Lung (tissue), 17 donors: ENCODE measurements at places on chromosomes 2 and 18. TPM values are rescaled to one million over a fixed set of nuclear protein-coding genes. Genes with fewer than 3 reads are reported as not detected.

Gene HAT1
- polyA plus RNA-seq, result 41.8 TPM

- H3K27ac ChIP-seq, result no peak overlapping the region
- no peak overlapping the region for H3K4me3 ChIP-seq
- DNase-seq, result no peak
- H3K27me3 ChIP-seq, result no peaks in the 10 kb centered on the region
These were observed 134.7 kb downstream of the VIT start for GRCh38 chr2:36831185-36831584.

DNA sequence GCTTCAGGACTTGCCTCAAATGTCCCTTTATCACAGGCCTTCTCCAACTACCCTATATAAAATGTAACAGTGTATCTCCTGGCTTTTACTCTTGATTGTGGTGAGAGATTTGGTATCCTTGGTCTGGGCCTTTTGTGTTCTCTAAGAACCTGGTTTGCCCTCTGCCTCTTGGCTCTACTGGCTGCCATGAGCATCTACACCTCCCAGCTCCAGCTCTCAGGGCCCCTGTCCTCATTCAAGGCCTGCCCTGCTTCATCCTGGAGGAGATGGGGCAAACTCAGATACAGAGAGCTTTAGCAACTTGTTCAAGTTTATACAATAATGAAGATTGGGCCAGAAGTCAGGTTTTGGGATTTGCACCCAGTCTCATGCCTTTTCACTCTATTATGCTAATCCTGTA lies 45.0 kb downstream of the QPCT start:
- H3K36me3 ChIP-seq, result no peaks in the 10 kb centered on the region
- no peak for DNase-seq
- no peak overlapping the region for H3K4me3 ChIP-seq
- H3K27me3 ChIP-seq, result peaks cover 6% of the 10 kb centered on the region
- H3K27ac ChIP-seq, result peak overlapping the region; percentile 23

DNA sequence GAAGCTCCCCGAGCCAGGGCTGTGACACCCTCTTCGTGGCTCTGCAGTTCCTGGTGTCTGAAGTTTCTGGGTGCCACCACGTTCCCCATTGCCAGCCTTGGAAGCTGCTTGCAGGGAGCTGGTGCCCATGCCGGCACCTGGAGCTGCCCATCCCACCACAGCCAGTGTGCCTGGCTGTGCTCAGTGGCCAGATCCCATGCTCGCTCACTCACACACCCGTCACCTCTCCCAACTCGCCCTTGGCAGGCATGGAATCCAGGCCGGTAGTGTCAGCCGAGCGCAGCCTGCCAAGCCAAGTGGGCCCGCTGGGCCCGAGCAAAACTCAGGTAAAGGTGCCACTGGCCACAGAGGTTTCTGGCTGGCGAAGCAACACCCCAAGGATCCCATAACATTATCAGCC lies 370.2 kb downstream of the PTPRM start:
- H3K4me3 ChIP-seq, result no peak overlapping the region
- H3K27me3 ChIP-seq, result no peaks in the 10 kb centered on the region
- no peaks in the 10 kb centered on the region for H3K36me3 ChIP-seq

DNA sequence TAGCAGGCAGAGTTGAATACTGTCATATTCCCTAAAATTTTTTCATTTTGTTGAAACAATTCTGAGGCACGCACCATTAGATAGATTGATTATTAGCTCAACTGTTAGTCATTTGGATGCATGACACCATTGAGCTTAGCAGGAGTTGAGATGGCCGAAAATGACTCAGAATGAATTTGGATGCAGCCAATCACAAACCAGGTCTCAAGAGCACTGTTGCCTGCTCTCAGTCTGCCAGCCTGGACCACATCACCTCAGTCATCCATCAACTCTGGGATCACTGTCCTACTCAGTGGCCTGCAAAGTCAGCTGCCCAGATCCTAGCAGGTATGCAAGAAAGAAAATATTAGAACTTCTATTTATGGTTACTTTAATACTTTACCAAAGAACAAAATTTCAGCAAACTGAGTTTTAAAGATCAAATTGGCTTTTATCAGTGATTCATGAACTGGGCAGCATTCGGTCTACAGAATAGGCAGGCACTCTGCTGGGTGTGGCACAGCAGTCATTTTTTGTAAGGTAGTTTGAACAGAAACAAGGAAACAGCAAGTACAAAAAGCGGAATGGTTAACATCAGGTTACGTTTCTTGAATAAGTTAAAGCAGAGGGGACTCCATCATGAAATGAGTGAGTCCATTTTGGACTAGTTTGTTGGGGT lies 152.7 kb upstream of the ARHGAP28 start:
- H3K4me1 ChIP-seq, result peaks cover 9% of the 10 kb centered on the region
- no peak for DNase-seq
- peaks cover 4% of the 10 kb centered on the region for H3K36me3 ChIP-seq
- no peak overlapping the region for H3K27ac ChIP-seq

GRCh38 chr2:98039085-98039756 lies 43.5 kb upstream of the TMEM131 start:
- DNase-seq, result no peak
- H3K27me3 ChIP-seq, result no peaks in the 10 kb centered on the region
- H3K27ac ChIP-seq, result no peak overlapping the region
- H3K4me1 ChIP-seq, result peaks cover 6% of the 10 kb centered on the region

DNA sequence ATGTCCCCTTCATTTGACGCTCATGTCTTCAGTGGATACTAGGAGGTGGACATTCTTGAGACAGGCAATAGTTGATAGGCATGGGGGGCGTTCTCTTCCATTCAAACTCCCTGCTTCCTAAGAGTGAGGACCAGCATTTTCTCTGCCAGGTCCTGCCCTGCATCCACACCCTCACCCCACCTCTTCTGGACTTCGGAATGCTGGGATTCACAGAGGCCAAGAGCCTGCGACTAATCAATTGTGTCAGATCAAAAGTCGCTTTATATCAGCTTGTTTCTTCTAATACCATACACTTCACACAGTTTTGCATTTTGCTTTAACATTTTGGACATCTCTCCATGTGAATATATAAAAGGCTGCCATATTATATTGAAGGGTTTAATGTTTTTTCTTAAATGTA lies 210.7 kb downstream of the CCDC102B start:
- H3K27me3 ChIP-seq, result no peaks in the 10 kb centered on the region
- H3K4me1 ChIP-seq, result no peaks in the 10 kb centered on the region
- no peak for DNase-seq
- no peaks in the 10 kb centered on the region for H3K36me3 ChIP-seq
- no peak overlapping the region for H3K27ac ChIP-seq

DNA sequence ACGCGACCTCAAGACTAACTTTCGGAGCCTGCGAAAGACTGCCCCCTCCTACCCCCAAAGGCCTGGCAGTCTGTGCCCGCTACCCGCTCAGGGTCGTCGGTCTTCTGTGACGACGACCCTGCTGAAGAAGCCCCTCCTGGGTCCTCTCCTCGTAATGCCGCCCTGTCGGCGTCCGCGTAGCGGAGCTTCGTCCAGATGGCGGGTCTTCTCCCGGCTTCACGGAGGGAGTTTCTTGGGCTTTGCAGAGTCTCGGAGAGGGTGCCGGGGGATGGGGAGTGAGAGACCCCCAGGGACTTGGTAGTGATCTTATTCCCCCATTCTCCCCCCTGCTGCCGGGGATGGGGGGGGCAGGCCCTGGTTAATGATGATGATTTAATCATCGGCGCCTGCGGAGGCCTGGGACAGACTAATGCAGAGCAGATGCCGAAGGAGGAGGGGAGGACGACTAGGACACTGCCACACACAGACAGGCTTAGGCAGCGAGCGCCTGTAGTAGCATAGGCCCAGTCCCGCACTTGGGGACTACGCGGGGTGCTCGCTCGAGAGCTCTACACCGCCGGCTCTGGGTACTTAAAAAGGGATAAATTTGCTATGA lies 528 bp upstream of the PCGF1 start:
- peak; percentile 44 for DNase-seq
- H3K27ac ChIP-seq, result peak overlapping the region; percentile 51
- H3K4me1 ChIP-seq, result peaks cover 19% of the 10 kb centered on the region
- peaks cover 12% of the 10 kb centered on the region for H3K36me3 ChIP-seq
- no peaks in the 10 kb centered on the region for H3K27me3 ChIP-seq

GRCh38 chr2:22855761-22856184 lies 529.2 kb upstream of the KLHL29 start:
- H3K4me1 ChIP-seq, result no peaks in the 10 kb centered on the region
- no peaks in the 10 kb centered on the region for H3K36me3 ChIP-seq
- DNase-seq, result no peak
- no peaks in the 10 kb centered on the region for H3K27me3 ChIP-seq
- no peak overlapping the region for H3K4me3 ChIP-seq
- H3K27ac ChIP-seq, result no peak overlapping the region

DNA sequence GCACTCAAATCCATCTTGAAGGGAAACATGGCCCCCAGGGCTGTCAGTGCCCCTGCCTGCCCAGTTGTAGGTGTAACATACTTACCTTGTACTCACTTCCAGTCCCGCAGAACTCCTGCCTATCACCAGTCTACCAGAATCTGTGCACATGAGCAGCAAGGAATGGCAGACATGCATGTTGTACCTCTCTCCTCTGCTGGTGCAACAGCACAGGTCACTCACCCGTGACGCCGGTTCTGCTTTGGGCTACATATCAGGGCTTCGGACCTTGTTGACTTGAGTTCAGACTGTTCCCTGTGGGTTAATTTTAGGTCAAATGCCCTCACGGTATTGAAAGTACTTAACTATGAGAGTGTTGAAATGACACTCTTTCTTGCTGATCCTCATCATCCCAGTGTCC lies 215.7 kb downstream of the TPGS2 start:
- no peaks in the 10 kb centered on the region for H3K4me1 ChIP-seq
- no peaks in the 10 kb centered on the region for H3K36me3 ChIP-seq
- no peak for DNase-seq
- no peak overlapping the region for H3K4me3 ChIP-seq
- H3K27me3 ChIP-seq, result no peaks in the 10 kb centered on the region
- H3K27ac ChIP-seq, result no peak overlapping the region

DNA sequence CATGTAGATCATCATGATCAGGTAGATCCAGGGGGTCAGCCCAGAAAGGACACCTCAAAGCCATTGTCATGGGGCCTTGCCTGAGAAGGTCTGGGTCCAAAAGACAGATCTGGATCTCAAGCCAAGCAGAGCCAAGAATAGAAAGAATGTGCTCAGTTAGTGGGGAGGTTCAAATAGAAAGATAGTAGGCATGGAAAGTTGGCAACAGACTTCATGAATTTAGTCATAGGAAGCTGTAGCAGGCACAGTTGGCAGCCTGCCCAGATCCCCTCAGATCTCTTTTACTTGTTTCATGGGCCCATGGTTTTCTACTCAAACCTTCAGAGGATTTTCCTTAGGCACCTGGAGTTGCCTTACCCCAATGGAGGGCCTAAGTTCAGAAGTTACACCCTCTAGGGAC lies 767.0 kb downstream of the SLC4A3 start:
- H3K27ac ChIP-seq, result peak overlapping the region; percentile 41
- H3K4me1 ChIP-seq, result no peaks in the 10 kb centered on the region
- no peaks in the 10 kb centered on the region for H3K36me3 ChIP-seq
- no peaks in the 10 kb centered on the region for H3K27me3 ChIP-seq

Gene ABHD3
- 21.1 TPM for polyA plus RNA-seq

- H3K36me3 ChIP-seq, result no peaks in the 10 kb centered on the region
- no peak overlapping the region for H3K4me3 ChIP-seq
- H3K4me1 ChIP-seq, result no peaks in the 10 kb centered on the region
- H3K27ac ChIP-seq, result no peak overlapping the region
- H3K27me3 ChIP-seq, result no peaks in the 10 kb centered on the region
These were observed 34.5 kb upstream of the L3MBTL4 start for GRCh38 chr18:6449213-6449612.
